Lower leg skin (tissue), 4 donors: ENCODE measurements at places on chromosomes 16 and 17. TPM values are rescaled to one million over a fixed set of nuclear protein-coding genes. Genes with fewer than 3 reads are reported as not detected.

COPZ2 gene
- 12.1 TPM for total RNA-seq

SOST gene
- total RNA-seq, result not detected

MPP2 gene
- total RNA-seq, result 3.3 TPM

FAM83G gene
- 177 TPM for total RNA-seq

DNA sequence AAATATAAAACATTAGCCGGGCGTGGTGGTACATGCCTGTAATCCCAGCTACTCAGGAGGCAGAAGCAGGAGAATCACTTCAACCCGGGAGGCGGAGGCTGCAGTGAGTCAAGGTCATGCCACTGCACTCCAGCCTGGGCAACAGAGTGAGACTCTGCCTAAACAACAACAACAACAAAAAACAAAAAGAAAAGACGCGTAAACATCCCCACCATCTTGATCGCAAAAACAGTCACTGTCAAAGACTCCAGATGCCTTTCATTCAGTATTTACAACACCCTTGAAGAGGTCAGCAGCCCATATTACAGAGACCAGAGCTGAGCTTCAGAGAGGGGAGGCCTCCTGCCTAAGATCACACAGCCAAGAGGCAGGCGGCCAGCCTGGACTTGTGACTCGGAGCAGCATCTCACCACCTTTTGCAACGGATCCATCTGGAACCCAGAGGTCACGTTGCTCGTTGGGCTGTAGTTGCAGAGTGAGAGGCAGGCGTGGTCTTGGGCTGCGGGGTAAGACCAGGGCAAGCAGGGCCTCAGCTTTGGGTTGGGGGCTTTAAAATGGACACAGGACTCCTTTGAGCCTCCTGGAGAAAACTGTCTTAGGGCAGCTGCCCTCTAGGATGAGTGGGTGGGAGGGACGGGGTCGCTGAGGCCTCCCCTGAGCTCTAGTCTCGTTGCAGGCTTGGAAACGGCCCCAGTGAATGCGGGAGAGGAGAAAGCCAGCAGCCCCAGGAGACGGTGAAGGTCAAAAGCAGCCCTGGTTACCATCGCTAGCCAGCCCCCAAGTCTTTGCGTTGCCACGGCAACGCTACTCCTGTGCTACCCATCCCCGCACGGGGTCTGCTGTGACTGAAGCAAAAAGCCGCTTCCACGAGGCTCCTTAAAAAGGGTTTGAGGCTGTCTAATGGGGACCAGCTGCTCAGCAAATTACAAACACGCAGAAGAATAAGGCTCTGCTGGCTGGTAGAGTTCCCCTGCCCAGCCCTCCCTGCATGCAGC is 26.1 kb downstream of the LGALS3BP start:
- no peak for DNase-seq

- no peak for DNase-seq
These were observed 13.1 kb downstream of the SLC22A31 start for GRCh38 chr16:89187032-89187769.

- peak; percentile 23 for DNase-seq
These were observed 35.1 kb downstream of the MFSD11 start for GRCh38 chr17:76772842-76773525.

DNA sequence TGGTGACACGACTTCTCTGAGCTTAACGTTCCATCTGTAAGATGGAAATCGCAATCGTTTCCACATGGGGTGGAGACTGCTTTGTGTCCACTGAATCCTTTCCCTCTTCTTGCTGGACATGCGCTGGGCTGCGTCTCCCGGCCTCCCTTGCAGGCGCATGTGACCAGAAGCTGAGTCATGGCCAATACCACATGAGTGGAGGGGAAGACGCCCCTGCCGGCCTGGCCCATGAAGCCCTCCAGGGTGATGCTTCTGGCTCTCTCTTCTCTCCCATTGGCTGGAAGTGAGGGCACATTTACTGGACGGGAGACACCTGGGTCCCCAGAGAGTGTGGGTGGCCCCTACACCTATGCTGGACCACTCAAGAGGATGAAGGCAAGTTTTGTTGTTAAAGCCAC is 71.1 kb downstream of the DYNLRB2 start:
- DNase-seq, result no peak

- no peak for DNase-seq
These were observed 10.7 kb upstream of the LITAF start for GRCh38 chr16:11597235-11598095.

GRCh38 chr17:20026960-20027359 is 17.8 kb downstream of the SPECC1 start:
- DNase-seq, result no peak

DNA sequence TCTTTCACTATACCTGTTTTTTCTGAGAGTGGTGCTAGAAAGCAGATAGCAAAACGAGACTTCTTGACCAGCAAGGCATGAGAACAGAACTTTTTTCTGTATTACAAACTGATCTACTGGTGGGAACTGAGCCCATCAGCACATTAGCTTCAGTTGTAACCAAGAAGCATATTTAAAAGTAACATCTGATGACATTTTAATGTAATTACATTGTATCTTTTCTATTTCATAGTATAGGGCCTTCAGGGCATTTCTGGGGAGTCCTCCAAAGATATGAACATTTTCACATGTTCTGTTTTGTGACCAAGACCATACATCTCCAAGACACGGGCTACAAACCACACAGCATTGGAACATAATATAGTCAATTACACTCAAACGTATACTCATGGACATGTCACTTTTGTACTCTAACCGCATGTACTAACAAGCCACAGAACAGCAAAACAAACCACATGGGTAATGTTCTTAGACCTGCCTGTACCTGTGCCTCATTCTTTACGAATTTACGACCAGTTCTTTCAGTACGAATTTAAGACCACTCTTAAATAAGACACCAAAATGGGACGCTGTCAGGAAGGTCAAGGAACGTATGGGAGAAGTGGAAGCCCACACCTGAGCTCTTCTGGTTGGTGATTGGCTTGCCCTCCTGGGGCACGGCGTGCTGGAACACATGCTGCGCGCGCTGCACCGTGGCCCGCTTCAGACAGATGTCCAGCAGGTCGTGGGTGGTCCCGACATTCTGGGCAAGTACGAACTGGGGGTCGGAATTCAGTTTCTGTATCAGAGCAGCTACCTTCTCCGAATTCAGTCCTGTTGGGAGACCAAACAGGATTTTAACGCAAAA is 825 bp downstream of the BLMH start:
- no peak for DNase-seq

DNA sequence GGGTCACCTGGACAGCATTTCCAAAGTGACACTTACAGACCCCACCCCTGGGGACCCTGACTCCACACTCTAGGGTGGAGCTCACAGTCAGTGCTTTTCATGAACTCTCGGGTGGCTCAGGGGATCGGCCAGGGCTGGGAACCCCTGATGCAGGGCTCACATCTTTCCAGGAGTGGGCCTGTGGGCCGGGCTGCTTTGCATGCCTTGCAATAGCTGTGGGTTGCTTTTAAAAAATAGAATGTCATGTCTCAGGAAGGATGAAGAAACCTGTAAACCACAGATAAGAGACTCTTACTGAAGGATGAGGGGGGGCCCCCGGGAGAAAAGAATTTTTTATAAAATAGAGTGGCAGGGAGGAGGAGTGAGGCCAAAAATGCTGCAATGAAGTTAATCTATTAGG is 40.2 kb downstream of the RBFOX3 start:
- no peak for DNase-seq

DNA sequence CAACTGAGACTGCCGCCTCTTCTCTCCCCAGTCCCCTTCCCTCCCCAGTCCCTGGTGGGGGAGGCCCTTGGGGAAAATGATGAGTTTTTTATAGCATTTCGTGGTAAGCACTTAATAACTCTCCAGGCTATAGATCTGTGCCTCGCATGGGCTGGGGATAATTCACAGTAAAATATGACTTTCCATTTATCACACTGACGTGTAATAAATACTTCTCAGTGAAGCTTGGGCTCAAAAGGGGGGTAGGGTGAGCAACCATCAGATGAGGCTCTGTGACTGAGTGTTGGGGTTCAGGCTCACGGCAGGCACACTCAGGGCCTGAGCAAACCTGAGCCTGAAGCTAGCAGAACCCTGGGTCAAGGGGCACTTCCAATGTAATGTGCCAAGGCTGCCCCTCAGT is 101.6 kb downstream of the CCT6B start:
- no peak for DNase-seq

- no peak for DNase-seq
These were observed 87.8 kb downstream of the CRISPLD2 start for GRCh38 chr16:84907575-84907974.

GRCh38 chr16:84768061-84768807 is 51.6 kb upstream of the CRISPLD2 start:
- peak; percentile 12 for DNase-seq

DNA sequence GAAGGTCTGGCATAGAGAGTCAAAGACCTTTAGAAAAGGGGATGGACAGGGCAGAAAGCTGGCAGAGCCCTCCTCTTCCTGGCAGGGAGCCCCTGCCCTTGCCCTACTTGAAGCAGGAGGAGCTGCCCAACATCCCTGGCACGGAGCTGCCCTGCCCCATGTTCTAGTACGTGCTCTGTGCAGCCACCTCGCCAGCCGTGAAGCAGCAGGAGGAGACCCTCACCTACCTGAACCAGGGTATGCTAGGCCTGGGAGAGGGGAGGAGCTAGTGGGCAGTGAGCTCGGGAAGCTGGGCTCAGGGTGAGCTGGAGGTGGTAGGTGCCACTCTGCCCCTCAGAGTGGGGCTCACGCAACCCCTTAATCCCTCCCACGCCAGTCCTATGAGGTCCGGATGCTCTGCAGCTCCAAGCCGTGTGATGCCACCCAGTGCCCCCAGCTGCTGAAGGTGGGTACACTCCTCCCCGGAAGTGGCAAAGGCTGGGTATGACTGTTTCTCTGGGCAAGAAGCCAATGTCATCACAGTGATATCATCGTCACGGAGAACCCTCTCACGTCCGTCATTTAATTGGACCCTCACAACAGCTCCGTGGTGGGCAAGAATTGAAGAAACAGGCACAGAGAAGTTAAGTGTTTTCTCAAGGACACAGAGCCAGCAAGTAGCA is 12.7 kb upstream of the STAC2 start:
- DNase-seq, result no peak

DNA sequence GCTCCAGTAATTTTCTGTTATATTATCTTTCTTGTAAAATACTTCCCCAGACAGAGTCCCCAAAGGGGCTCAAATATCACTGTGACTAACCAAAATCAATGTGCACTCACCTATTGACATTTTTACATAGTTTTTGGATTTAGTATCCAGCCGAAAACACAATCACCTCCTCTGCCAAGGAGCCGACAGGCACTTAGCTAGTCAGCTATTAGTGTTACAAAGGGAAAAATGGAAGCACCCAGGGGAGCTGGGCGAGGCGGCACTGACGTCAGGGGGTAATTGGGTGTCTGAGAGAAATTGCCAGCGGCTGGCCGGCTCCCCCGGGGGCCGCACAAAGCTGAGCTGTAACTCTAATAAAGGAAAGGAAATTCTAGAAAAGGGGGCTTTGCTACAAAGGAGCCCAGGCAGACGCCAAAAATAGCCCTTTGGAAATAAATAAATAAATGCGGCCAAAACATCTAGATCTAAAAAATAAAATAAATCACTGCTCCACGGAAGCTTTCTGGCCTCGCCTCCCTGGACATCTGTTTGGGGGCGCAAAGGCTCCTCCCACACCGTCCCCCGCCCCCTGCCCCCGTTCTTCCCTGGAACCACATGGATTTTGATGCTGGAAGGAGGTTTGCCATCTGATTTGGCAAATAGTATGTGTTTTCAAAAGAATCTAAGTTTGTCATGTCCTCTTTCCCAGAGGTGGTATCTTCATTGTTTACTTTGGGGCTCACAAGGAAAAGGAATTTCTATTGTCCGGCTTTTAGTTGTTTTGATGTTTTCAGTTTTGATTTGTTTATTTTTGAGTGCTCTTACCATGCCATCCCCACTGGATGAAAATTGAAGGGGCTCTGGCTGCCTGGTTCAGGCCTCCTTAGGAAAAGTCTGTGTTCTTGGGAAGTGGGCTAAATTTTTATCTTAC is 156.7 kb downstream of the ZNF423 start:
- DNase-seq, result no peak

- DNase-seq, result no peak
These were observed 1.3 kb downstream of the NLRC5 start for GRCh38 chr16:56990407-56991286.

- DNase-seq, result no peak
These were observed 13.0 kb downstream of the SKAP1 start for GRCh38 chr17:48416971-48417370.
